ENCODE measurements at places on chromosomes 4 and X. TPM values are rescaled to one million over a fixed set of nuclear protein-coding genes. Genes with fewer than 3 reads are reported as not detected.

DNA sequence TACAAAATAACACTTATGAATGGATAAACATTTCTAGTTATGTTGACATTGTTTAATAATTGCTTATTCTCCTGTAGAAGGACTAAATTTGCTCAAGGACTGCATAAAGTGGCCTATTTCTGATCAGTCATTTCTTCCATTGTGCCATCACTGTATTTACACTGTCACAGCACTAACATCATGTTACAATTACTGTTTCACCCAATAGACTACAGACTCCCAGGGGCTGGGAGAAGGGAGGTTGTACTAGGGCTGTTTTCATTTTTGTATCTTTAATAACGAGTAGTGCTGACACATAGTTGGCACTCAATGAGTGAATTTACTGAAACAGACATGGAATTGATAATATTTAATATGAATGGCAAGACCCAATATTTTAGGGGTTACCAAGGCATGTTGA lies 139.5 kb downstream of the SLC10A7 start:
- DNase-seq: no peak

Gene CPZ
- not detected for total RNA-seq

Gene STAG2
- 104 TPM for total RNA-seq

GRCh38 chrX:148958901-148959300 lies 458.5 kb downstream of the AFF2 start:
- no peak for DNase-seq

DNA sequence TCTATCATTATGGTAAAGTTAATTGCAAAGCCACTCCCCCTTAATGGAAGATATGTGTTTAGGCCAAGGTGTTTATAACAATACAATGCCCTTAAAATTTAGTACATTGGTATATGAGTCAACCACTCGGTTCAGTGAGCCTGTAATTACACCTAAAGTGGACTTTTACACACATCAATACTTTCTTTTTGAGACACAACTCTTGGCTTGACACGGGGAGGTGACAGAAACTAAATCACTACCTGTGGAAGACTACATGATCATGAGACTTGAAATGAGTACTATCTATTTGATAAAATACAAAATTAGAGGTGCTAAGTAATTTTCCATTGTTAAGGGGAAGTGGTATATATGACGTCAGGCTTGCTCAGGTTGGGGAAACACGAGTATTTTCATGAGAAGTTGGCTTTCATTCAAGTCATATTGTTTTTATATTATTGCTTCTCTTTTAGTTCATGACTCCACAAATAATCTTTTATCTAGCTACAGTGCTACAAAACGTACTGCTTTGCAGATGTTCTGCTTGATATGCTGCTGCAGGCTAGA lies 918.3 kb downstream of the ARAP2 start:
- DNase-seq: no peak

- DNase-seq: no peak
Measured at GRCh38 chr4:6322761-6323566, 53.3 kb downstream of the WFS1 start.
